ENCODE measurements at places on chromosomes 16 and 17.

DNA sequence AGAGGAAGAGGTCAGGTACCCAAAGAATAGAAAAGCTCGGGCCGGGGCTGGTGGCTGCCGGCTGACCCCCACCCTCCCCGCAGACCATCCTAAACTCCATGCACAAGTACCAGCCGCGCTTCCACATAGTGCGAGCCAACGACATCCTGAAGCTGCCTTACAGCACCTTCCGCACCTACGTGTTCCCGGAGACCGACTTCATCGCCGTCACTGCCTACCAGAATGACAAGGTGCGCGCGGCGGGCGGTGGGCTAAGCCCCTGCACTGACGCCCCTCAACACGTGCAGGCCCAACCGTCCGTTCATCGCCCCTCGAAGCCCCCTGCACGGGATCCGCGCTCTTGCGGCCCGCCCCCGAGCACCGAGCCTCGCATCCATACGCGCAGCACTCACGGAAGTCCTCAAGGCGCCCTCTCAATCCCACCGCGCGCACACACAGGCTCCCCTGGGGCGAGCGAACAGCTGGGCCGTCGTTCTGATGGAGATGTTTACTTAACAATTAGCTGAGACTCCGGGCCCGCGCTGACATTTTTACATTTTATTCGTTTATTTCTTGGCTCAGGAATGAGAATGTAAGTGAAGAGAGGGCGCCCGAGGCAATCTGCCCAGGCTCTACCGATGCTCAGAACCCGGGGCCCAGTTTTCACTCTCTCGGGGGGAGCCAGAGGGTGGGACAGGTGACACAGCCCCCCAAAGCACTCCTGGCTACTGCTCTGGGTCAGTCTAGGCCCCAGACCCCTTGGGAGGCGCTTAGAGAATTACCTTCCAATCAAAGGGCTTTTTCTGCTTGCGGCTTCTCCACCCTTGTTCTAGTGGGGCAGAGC, 3.5 kb downstream of the TBX2 start:
- no peak for DNase-seq

GRCh38 chr17:34384822-34385605, 22.0 kb upstream of the CCL1 start:
- DNase-seq: no peak

DNA sequence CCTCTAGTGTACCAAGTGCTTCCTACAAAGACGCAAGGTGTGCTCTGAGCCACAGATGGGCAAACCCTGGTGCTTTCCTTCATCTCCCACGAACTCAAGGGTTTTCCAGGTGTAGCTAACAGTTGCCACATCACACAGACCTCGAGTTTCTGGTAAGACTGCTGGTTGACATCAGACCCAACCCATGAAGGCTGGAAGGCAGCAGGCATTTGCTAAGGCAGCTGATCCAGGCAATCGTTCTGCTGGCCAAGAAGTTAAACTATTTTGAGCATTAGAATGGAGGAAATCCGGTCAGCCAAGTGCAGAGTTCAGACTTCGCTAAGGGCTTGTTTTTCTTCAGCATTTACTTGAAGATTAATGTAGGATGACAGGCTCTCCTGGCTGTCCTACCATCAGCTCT, 11.5 kb downstream of the HAS3 start:
- DNase-seq: no peak

DNA sequence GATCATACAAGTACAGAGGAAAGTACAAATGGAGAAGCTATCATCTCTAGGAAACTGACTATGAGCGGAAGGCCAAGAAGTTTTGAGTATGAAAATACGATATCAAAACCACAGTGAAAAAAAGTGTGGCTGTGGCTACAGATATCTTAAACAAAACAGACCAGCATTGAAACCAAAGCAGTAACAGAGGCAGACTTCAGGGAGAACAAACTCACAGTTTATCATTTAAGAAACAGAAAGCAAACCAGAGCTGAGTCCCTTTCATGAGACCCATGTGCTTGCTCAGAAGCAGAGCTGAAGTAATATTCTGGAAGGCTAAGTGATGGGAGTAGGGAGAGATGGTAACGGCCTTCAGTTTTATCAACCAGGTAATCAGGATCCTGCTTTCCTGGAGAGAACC, 317.8 kb downstream of the CA10 start:
- no peak for DNase-seq

DNA sequence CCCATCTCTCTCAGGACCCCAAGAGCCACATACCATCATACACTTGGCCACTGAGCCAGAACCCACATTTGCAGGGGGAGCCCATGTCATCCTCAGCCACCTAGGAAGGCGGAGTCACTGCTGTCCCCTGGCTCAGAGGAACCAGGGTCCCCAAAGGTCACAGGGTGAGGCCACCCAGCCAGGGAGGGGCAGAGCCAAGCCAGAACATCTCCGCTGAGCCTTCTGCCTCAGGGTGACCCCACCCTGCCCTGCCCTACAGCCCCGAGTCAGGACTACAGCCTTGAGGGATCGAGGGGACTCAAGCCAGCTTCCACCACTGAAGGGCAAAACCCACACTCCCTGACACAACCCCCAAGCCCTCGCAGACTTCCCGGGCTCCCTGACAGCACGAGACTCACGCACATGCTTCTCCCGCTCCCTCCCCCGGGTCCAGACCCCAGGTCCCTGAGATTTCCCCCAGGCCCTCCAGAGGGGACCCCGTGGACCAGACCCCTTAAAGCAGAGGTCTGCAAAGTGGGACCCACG, 17.4 kb downstream of the PIEZO1 start:
- DNase-seq: no peak

- no peak for DNase-seq
Measured at GRCh38 chr17:4947010-4947410, 1.3 kb downstream of the PFN1 start.

DNA sequence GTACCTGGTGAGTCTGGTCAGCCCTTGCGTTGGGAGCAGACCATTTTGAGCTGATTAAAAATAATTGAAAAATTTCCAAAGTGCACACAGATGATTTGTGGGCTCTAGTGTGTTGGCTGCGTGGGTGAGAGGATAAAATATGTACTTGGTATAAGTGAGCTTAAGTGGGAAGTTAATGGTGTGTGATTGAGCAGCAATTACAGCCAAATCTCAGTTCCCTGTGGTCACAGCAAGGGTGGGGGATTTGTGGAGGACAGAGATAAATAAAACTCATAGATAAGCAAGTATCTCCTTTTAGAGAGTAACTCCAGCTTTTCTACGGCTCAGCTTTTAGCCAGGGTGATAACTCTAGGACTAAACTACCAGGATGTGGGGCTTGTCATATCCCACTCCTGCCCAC, 390.4 kb downstream of the UTP18 start:
- no peak for DNase-seq

DNA sequence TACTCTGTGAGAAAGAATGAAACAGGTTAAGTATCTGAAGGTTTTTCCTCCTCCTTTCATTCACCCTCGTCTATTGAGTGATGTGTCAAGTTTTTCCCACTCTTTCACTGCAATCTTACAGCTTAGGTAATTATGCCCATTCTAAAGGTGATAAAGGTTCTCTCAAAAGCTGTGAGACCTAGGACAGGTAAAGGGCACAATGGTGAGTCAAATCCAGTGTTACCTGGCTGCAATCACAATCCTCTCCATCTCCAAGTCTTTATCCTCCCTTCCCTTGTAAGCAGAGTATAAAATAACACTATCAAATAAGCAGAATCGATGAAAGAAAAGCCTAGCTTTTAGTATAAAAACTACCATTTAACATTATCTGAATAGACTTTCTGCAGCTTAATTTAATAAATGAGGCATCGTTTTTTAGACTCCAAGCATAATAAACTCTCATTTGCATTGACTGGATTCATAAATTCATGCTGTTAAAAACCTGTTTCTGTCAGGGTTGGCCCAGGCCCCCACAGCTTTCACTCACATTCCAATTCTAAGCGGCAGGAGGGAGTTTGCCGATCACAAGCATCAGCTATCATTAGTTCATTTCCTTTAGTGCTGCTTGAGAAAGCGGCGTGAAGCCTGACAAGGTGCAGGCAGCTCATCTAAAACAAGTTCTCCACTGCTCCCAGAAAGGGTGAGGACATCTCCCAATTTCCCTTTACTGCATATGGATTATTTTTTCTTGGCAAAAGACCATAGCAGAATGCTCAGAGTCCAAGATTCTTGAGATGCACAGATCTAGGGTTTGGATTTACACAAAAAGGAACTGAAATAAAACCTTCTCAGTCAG, 67.8 kb downstream of the CDH8 start:
- no peak for DNase-seq

DNA sequence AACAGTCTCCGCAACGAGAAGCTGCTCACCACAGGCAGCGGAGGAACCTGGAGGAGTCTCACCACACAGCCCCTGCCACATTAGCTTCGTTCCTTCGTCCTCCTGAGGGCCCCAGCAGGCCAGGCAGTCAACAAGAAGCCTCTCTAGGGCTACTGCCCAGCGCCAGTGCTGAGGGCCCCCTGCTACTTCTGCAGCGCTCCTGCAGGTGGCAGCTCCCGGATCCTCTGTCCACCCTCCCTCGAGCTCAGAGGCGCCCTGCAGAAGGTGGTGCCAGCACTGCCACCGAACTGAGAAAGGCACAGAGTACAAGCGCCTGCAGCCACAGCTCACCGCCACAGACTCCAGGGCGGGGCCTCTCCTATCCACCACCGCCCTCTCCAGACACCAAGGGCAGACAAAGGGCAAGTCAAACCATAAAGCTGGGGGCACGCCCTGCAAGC, 27.3 kb downstream of the KDM8 start:
- peak; percentile 74 for DNase-seq

DNA sequence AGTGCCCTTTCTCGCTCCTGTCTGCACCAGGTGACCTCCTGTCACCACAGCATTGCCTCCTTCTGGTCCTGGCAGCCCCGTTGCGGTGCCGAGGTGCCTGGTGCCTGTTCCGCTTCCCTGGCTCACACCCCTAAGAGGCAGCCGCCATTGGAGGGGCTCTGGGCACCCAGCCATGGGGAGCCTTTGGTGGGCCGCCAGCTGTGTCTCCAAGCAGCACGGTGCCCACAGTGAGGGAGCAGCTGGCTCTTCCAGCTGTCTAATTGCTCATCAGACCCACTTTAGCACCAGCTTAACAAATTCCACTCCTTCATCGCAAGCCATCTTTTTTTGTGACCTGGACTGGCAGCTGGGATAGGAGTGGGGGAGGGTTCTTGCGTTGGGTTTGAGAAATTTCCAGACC, 276.1 kb downstream of the SNX29 start:
- DNase-seq: no peak

GRCh38 chr17:3846437-3847164, 555 bp upstream of the NCBP3 start:
- DNase-seq: no peak

- DNase-seq: no peak
Measured at GRCh38 chr17:58369214-58370031, 17.4 kb upstream of the SUPT4H1 start.

GRCh38 chr17:18025241-18025944, 13.6 kb downstream of the ATPAF2 start:
- no peak for DNase-seq

Measured in effector memory CD8-positive, alpha-beta T cell (primary cell).